Activated CD4-positive, alpha-beta T cell treated with anti-CD3 and anti-CD28 coated beads for 36 hours (primary cell): ENCODE measurements at places on chromosomes 11 and 22. TPM values are rescaled to one million over a fixed set of nuclear protein-coding genes. Genes with fewer than 3 reads are reported as not detected.

AQP11 gene
- 0.14 TPM for total RNA-seq

INPP5J gene
- 0.11 TPM for total RNA-seq

TMEM41B gene
- 29.3 TPM for total RNA-seq

GRAP2 gene
- 40.6 TPM for total RNA-seq

CHRM1 gene
- not detected for total RNA-seq

DNA sequence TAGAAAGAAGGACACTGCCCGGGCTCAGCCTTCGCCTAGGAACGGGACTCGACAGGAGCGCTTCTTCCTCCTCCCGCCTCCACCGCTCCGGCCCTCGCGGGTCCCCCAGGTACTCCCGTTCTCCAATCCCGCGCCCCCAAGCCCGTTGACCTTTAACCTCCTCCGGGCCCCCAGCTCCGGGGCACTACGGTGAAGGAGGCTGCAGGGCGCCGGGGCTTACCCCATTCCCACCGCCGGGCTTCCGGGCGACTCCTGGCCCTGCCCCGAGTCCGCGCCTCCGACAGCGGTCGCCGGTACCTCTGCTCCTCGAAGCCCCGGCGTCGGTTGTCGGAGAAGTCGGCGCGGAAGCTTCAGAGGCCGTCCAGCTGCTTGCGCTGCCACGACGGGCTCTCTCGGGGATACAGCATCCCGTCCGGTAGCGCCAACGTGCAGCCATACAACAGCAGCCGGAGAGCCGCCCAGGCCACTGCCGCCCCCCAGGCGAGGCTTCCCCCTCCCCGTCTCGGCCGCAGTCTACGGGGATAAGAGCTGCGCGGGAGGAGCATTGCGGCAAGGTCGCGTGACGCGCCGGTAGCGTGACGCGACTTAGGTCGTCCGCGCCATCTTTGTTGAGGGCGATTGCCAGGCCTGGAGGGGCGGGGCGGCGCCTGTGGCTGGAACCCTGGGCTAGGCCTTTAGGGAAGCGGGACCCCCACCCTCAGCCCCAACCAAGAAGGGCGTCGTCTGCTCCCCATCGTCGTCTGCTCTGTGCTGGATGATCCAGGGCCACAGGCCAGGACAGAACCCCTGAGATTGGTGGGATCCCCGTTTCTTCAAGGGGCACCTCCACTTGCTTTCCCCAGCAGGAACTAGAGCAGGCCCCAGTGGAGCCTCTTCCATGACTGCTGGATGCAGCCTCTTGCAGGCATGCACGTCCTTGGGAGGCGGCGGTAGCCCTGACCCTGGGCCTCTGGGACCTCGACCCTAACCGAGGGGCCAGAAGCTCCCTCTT is 26.3 kb downstream of the RGL4 start:
- H3K4me1 ChIP-seq: peaks cover 24% of the 10 kb centered on the region
- H3K27me3 ChIP-seq: no peaks in the 10 kb centered on the region
- H3K36me3 ChIP-seq: peaks cover 16% of the 10 kb centered on the region
- peak overlapping the region; percentile 73 for H3K4me3 ChIP-seq
- DNase-seq: peak; percentile 89

DNA sequence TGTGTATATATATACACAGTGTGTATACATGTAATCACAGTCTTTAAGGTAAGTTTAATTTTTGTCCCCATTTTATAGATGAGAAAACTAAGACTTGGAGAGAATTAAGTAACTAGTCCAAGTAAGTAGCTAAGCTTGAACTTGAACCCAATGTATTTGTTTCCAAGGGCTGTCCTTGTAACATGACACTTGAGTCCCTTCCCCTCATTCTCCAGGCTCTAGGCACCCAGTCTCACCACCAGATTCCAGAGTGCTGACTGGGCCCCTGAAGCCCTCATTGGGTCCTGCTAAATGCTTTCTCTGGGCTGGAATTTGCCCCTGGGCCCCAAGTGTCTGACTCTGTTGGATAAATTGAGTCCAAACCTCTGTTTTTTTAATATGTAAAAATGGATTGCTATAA is 45.5 kb downstream of the ADM start:
- no peaks in the 10 kb centered on the region for H3K4me1 ChIP-seq
- H3K36me3 ChIP-seq: no peaks in the 10 kb centered on the region
- DNase-seq: no peak
- H3K27me3 ChIP-seq: peaks cover 11% of the 10 kb centered on the region
- no peak overlapping the region for H3K27ac ChIP-seq

- peak overlapping the region; percentile 1 for H3K27ac ChIP-seq
- no peaks in the 10 kb centered on the region for H3K27me3 ChIP-seq
- no peaks in the 10 kb centered on the region for H3K4me1 ChIP-seq
Measured at GRCh38 chr11:3002871-3003270, 10.7 kb upstream of the NAP1L4 start.

- no peak overlapping the region for H3K27ac ChIP-seq
- no peak for DNase-seq
- H3K4me1 ChIP-seq: no peaks in the 10 kb centered on the region
- peaks cover 4% of the 10 kb centered on the region for H3K27me3 ChIP-seq
- H3K36me3 ChIP-seq: no peaks in the 10 kb centered on the region
Measured at GRCh38 chr11:102810950-102811660, 13.1 kb upstream of the MMP1 start.

DNA sequence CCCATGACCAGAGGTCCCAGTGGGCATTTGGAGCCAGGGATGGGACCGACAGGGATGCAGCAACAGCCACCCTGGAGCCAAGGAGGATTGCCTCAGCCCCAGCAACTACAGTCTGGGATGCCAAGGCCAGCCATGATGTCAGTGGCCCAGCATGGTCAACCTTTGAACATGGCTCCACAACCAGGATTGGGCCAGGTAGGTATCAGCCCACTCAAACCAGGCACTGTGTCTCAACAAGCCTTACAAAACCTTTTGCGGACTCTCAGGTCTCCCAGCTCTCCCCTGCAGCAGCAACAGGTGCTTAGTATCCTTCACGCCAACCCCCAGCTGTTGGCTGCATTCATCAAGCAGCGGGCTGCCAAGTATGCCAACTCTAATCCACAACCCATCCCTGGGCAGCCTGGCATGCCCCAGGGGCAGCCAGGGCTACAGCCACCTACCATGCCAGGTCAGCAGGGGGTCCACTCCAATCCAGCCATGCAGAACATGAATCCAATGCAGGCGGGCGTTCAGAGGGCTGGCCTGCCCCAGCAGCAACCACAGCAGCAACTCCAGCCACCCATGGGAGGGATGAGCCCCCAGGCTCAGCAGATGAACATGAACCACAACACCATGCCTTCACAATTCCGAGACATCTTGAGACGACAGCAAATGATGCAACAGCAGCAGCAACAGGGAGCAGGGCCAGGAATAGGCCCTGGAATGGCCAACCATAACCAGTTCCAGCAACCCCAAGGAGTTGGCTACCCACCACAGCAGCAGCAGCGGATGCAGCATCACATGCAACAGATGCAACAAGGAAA is 27.3 kb upstream of the L3MBTL2 start:
- H3K4me3 ChIP-seq: no peak overlapping the region
- H3K4me1 ChIP-seq: no peaks in the 10 kb centered on the region
- no peaks in the 10 kb centered on the region for H3K27me3 ChIP-seq
- peaks cover 48% of the 10 kb centered on the region for H3K36me3 ChIP-seq
- DNase-seq: no peak
- H3K27ac ChIP-seq: no peak overlapping the region

- no peaks in the 10 kb centered on the region for H3K36me3 ChIP-seq
- no peak for DNase-seq
- no peak overlapping the region for H3K27ac ChIP-seq
- peaks cover 19% of the 10 kb centered on the region for H3K27me3 ChIP-seq
Measured at GRCh38 chr11:623999-624704, 603 bp downstream of the CDHR5 start.

DNA sequence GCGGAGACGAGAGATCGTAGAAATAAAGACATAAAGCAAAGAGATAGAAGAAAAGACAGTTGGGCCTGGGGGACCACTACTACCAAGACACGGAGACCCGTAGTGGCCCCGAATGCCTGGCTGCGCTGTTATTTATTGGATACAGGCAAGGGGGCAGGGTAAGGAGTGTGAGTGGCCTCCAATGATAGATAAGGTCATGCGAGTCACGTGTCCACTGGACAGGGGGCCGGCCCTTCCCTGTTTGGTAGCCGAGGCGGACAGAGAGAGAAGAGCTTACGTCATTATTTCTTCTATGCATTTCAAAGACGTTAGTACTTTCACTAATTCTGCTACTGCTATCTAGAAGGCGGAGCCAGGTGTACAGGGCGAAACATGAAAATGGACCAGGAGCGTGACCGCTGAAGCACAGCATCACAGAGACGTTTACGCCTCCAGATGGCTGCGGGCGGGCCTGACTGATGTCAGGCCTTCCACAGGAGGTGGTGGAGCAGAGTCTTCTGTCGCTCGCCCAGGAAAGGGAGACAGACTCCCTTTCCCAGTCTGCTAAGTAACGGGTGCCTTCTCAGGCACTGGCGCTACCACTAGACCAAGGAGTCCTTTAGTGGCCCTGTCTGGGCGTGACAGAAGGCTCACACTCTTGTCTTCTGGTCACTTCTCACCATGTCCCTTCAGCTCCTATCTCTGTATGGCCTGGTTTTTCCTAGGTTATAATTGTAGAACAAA is 24.8 kb downstream of the PPP6R2 start:
- peaks cover 8% of the 10 kb centered on the region for H3K4me1 ChIP-seq
- no peak for DNase-seq
- no peak overlapping the region for H3K4me3 ChIP-seq
- no peaks in the 10 kb centered on the region for H3K27me3 ChIP-seq
- no peak overlapping the region for H3K27ac ChIP-seq
- H3K36me3 ChIP-seq: peaks cover 21% of the 10 kb centered on the region

- H3K27me3 ChIP-seq: no peaks in the 10 kb centered on the region
- DNase-seq: no peak
- no peak overlapping the region for H3K4me3 ChIP-seq
- no peaks in the 10 kb centered on the region for H3K4me1 ChIP-seq
Measured at GRCh38 chr22:41360126-41360525, 21.6 kb upstream of the TEF start.

DNA sequence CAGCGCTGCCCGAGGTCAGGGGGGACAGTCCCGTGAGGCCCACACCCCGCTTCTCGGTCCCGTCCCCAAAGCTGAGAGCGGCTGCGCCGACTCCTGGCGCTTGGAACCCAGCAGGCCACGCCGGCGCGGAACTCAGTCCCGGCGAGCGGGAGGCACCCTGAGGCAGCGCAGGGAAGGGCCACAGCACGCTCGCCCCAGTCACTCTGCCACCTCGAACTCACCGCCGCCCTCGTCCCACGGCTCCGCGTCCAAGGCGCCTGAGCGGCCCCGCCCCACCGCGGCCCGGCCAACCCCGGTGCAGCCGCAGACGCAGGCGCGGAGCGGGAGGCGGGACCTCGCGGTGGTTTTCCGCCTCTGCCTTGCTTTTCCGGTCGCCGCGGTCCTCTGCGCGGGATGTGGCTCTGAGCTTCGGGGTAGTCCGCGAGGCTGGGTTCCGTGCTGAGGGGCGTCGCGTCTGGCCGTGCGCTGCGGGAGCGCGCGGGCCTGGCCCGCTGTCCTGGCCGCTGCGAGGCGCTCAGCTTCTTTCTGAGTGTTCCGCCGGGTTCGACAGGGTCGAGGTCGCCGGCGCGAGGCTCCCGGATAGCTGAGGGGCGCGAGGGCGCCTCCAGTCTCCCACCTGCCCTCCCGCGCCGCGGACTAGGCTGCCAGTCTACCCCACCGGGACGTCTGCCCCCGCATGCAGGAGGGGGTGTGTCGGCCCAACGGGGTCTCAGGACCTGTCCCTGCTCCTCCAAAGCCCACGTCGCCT is at the start of gene CDPF1:
Gene CDPF1, minus strand, starts transcription at position 259 of the 748 bp plus-strand sequence. CDS start 2,009 bp downstream, outside the sequence.
- DNase-seq: peak; percentile 96
- peak within 1 kb of the TSS; percentile 79 for H3K4me3 ChIP-seq
- peak within 1 kb of the TSS; percentile 80 for H3K27ac ChIP-seq
- peaks cover 4% of the 10 kb centered on the region for H3K36me3 ChIP-seq
- no peaks in the 10 kb centered on the region for H3K27me3 ChIP-seq
- H3K4me1 ChIP-seq: peaks cover 25% of the 10 kb centered on the region

- no peak overlapping the region for H3K27ac ChIP-seq
- H3K4me3 ChIP-seq: no peak overlapping the region
- H3K27me3 ChIP-seq: no peaks in the 10 kb centered on the region
- H3K36me3 ChIP-seq: peaks cover 40% of the 10 kb centered on the region
- DNase-seq: no peak
Measured at GRCh38 chr11:14873632-14874031, 18.4 kb downstream of the CYP2R1 start.

- no peaks in the 10 kb centered on the region for H3K27me3 ChIP-seq
- no peak overlapping the region for H3K27ac ChIP-seq
- DNase-seq: no peak
- no peak overlapping the region for H3K4me3 ChIP-seq
Measured at GRCh38 chr11:103619480-103619879, 417.0 kb upstream of the DDI1 start.

GRCh38 chr22:24751518-24751917 is 23.0 kb downstream of the PIWIL3 start:
- no peaks in the 10 kb centered on the region for H3K36me3 ChIP-seq
- H3K27me3 ChIP-seq: peaks cover 6% of the 10 kb centered on the region
- no peak for DNase-seq
- no peak overlapping the region for H3K27ac ChIP-seq
- no peak overlapping the region for H3K4me3 ChIP-seq

GRCh38 chr11:13701506-13701905 is 33.0 kb downstream of the FAR1 start:
- H3K4me1 ChIP-seq: no peaks in the 10 kb centered on the region
- no peak for DNase-seq
- no peaks in the 10 kb centered on the region for H3K27me3 ChIP-seq
- H3K27ac ChIP-seq: no peak overlapping the region
- no peak overlapping the region for H3K4me3 ChIP-seq

- H3K4me1 ChIP-seq: peaks cover 80% of the 10 kb centered on the region
- H3K4me3 ChIP-seq: peak within 1 kb of the TSS; percentile 75
- H3K27me3 ChIP-seq: no peaks in the 10 kb centered on the region
- peak within 1 kb of the TSS; percentile 90 for H3K27ac ChIP-seq
Measured at GRCh38 chr11:118883368-118884071, at the start of gene CXCR5. CXCR5 (plus strand) TSS chr11:118883892; CDS start chr11:118883942, 50 bp downstream.

DNA sequence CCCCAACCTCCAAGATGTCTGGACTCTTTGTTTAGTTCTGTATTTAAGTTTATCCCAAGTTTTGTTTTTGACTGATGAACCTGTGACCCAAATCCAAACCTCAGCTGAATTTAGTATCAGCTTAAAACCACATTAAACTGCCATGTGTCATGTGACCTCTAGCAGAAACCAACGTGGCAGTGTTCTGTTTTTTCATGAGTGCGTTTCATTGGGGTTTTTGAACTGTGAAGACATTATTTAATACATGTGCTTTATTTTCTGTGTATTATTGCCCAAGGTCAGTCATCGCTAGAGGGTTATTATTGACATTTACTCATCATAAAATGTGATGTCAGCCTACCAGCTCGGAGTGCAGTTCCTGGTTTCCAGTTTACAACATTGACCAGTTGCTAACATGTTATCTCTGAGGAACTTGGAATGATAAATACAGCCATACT is 1.8 kb downstream of the TLCD5 start:
- peaks cover 15% of the 10 kb centered on the region for H3K4me1 ChIP-seq
- H3K36me3 ChIP-seq: no peaks in the 10 kb centered on the region
- H3K27ac ChIP-seq: no peak overlapping the region
- peaks cover 55% of the 10 kb centered on the region for H3K27me3 ChIP-seq
- no peak for DNase-seq
- no peak overlapping the region for H3K4me3 ChIP-seq
